ENCODE measurements at places on chromosomes 3 and 15. TPM values are rescaled to one million over a fixed set of nuclear protein-coding genes. Genes with fewer than 3 reads are reported as not detected.

The IL17RC gene
- 24.5 TPM for total RNA-seq

The TRIM42 gene
- total RNA-seq, result not detected

The EAF2 gene
- total RNA-seq, result not detected

The B3GNT5 gene
- 7.9 TPM for total RNA-seq

The ISL2 gene
- 8.1 TPM for total RNA-seq

The CYP1A2 gene
- not detected for total RNA-seq
